ENCODE measurements at places on chromosomes 3 and 15. TPM values are rescaled to one million over a fixed set of nuclear protein-coding genes. Genes with fewer than 3 reads are reported as not detected.

MLH1 gene
- 26.1 TPM for polyA plus RNA-seq

C2CD4B gene
- not detected for polyA plus RNA-seq

BRK1 gene
- 55.0 TPM for polyA plus RNA-seq

LEKR1 gene
- 0.94 TPM for polyA plus RNA-seq

RTP3 gene
- not detected for polyA plus RNA-seq

DNA sequence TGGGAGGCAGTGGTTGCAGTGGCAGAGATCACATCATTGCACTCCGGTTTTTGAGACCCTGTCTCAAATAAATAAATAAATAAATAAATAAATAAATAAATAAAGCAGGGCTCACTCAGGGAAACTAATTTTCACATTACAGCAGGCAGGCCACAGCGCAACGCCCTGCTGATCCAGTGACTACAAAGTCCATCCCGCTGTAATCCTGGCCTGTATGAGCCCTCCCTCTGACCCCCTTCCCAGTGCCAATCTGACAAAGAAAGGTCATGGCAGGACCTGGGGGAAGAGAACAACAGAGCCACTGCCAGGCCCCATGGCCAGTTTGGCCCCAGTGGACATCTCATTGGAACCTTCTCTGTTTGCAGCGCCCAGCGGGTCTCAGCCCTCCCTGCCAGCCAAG is 9.3 kb downstream of the SH3BP5 start:
- DNase-seq: no peak
- H3K4me3 ChIP-seq: no peak overlapping the region
- no peak overlapping the region for H3K27ac ChIP-seq
- no peaks in the 10 kb centered on the region for H3K36me3 ChIP-seq
- H3K27me3 ChIP-seq: no peaks in the 10 kb centered on the region
- peaks cover 89% of the 10 kb centered on the region for H3K4me1 ChIP-seq

GRCh38 chr3:150681057-150681456 is 22.7 kb downstream of the ERICH6 start:
- DNase-seq: peak; percentile 69
- no peak overlapping the region for H3K27ac ChIP-seq
- H3K27me3 ChIP-seq: no peaks in the 10 kb centered on the region

- peaks cover 4% of the 10 kb centered on the region for H3K4me1 ChIP-seq
- H3K27ac ChIP-seq: no peak overlapping the region
- no peak overlapping the region for H3K4me3 ChIP-seq
Observed at GRCh38 chr3:180926526-180926925, 14.1 kb downstream of the FXR1 start.

- H3K4me1 ChIP-seq: peaks cover 2% of the 10 kb centered on the region
- H3K4me3 ChIP-seq: no peak overlapping the region
- H3K36me3 ChIP-seq: no peaks in the 10 kb centered on the region
- peaks cover 11% of the 10 kb centered on the region for H3K27me3 ChIP-seq
- DNase-seq: no peak
Observed at GRCh38 chr3:15161133-15161532, 44.9 kb upstream of the CAPN7 start.

DNA sequence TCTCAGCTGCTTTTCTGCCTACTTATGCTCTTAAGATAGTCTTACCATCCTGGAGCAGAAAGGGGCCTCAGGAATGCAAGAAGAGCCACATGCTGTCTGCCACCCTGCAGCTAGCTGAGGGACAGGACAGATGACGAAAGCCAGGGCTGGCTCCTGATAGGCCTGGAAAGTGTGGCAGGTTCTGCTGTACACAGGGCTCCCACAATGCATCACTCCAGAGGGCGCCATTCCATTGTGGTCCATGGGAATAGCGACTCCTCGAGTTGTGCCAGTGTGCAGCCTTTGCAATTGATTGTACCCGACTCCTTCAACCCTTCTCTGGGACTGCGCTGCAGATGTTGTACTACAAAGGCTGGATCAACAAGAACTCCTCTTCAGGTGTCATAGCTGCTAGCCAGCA is 11.2 kb downstream of the ACAN start:
- H3K27me3 ChIP-seq: peaks cover 4% of the 10 kb centered on the region
- no peak for DNase-seq
- peaks cover 7% of the 10 kb centered on the region for H3K4me1 ChIP-seq
- no peaks in the 10 kb centered on the region for H3K36me3 ChIP-seq
- H3K27ac ChIP-seq: no peak overlapping the region
- no peak overlapping the region for H3K4me3 ChIP-seq

DNA sequence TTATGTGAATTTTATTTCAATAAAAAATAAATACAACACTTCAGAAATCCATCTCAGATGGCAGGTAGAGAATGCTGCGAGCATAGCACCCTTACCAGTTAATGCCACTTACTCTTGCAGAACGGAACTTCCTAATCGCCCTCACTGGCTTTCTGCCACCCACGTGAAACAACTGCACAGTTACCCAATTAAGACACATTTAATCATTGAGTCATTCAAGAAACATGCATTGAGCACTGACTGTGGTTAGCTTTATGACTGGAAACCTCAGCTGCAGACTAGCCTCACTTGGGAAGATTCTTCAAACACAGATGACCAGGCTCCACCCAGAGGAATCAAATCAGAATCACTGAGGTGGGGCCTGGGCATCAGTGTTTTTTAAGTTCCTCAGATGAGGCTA is 5.6 kb upstream of the MFGE8 start:
- H3K27ac ChIP-seq: no peak overlapping the region
- H3K4me1 ChIP-seq: no peaks in the 10 kb centered on the region
- no peak overlapping the region for H3K4me3 ChIP-seq
- no peak for DNase-seq
- no peaks in the 10 kb centered on the region for H3K27me3 ChIP-seq
- no peaks in the 10 kb centered on the region for H3K36me3 ChIP-seq

GRCh38 chr3:124115279-124115678 is 123.4 kb upstream of the ROPN1 start:
- H3K4me3 ChIP-seq: no peak overlapping the region
- no peaks in the 10 kb centered on the region for H3K27me3 ChIP-seq
- DNase-seq: no peak
- no peaks in the 10 kb centered on the region for H3K36me3 ChIP-seq
- no peak overlapping the region for H3K27ac ChIP-seq

- no peaks in the 10 kb centered on the region for H3K4me1 ChIP-seq
- no peak overlapping the region for H3K4me3 ChIP-seq
- no peaks in the 10 kb centered on the region for H3K36me3 ChIP-seq
- peaks cover 2% of the 10 kb centered on the region for H3K27me3 ChIP-seq
- no peak for DNase-seq
Observed at GRCh38 chr3:14016900-14017475, 107.7 kb downstream of the CHCHD4 start.

DNA sequence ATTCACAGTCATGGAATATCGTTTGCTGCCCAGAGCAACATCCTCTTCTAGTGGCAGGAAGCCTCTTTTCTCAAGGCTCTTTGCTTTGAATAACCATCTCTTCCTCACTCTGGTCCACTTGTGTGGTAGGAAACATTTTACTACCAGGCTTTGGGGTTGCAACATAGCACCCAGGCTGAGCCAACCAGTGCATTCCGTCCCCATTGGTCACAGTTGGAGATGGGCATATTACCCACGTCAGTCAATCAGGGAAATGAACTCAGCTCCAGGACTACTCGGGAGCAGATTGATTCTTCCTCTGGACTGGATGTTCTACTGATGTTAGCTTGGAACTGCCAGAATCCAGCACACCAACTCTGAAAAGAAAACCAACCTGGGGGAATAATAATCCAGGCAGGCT is 4.2 kb upstream of the PEX5L start:
- no peak overlapping the region for H3K4me3 ChIP-seq
- no peak for DNase-seq
- H3K4me1 ChIP-seq: peaks cover 8% of the 10 kb centered on the region
- H3K36me3 ChIP-seq: no peaks in the 10 kb centered on the region

DNA sequence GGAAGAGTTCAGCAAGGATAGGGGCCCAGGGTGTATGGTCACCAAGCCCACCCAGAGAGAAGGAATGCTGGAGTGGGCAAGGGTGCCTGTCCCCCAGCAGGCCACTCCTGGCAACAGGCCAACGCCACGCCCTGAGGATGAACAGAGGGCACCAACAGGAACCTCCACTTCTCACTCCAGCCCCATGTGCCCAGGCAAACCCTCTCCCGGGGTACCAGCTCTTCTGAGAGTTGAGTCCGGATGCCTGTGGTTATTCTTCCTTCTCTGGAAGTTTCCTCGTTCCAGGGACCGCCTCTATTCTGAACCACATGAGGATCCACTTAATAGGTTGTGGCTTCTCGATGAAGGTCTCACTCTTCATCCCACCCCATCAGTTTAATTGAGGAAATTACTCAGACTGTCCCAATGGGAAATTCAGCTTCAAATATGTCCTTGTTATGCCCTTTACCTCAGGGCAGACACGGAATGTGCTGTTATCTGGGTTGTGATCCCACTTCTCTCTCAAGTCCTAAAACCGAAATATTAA is 114.3 kb downstream of the LIPC start:
- DNase-seq: no peak
- peaks cover 2% of the 10 kb centered on the region for H3K4me1 ChIP-seq
- no peak overlapping the region for H3K4me3 ChIP-seq
- no peak overlapping the region for H3K27ac ChIP-seq

DNA sequence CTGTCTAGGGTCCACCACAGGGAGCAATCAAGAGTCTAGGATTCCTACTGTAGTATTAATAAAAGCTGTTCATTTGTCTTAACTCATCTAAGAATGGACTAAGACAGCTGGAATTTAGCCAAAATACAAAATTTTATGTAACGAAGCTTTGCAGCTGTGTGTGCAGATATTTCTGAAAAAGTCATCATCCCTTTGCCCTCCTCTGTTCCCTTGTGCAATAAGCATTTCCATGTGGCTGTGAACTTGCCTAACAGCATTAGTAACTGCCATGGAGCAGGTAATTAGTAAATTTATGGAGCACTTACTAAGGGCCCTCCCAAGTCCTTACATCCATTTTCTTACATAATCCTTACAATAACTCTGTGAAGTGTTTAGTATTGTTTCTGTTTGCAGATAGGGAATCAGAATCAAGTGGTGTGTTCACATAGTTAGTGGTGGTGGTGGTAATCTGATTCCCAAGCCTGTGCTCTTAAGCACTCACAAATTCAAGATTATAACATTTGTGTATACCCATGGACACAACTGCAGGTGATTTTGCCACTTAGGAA is 114.5 kb downstream of the RARB start:
- no peaks in the 10 kb centered on the region for H3K4me1 ChIP-seq
- no peak overlapping the region for H3K4me3 ChIP-seq
- no peaks in the 10 kb centered on the region for H3K27me3 ChIP-seq
- no peak overlapping the region for H3K27ac ChIP-seq
- no peaks in the 10 kb centered on the region for H3K36me3 ChIP-seq

GRCh38 chr15:42138968-42139386 is 17.5 kb downstream of the PLA2G4F start:
- no peak overlapping the region for H3K4me3 ChIP-seq
- no peaks in the 10 kb centered on the region for H3K36me3 ChIP-seq
- no peaks in the 10 kb centered on the region for H3K4me1 ChIP-seq
- no peak for DNase-seq
- H3K27ac ChIP-seq: no peak overlapping the region

- H3K4me3 ChIP-seq: no peak overlapping the region
- H3K4me1 ChIP-seq: no peaks in the 10 kb centered on the region
- H3K27me3 ChIP-seq: no peaks in the 10 kb centered on the region
- DNase-seq: no peak
- no peak overlapping the region for H3K27ac ChIP-seq
Observed at GRCh38 chr3:29708884-29709283, 428.0 kb downstream of the RBMS3 start.

DNA sequence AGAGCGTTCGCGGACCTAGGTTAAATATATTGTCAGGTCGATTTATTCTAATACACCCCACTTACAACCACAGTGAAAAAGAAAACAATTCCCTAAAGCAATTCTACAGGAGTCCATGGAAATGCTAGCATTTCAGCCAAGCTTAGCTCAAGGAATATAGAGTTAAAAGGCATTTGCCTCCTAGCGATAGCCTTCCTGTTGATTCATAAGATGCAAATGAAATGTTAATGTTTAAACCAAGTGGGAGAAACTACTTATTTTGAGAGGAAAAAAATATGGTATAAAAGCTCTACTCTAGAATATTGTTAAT is 1.7 kb upstream of the ALCAM start:
- no peak overlapping the region for H3K4me3 ChIP-seq
- H3K4me1 ChIP-seq: peaks cover 17% of the 10 kb centered on the region
- H3K36me3 ChIP-seq: no peaks in the 10 kb centered on the region
- H3K27me3 ChIP-seq: peaks cover 5% of the 10 kb centered on the region
- peak; percentile 13 for DNase-seq
